ENCODE measurements at places on chromosomes 7 and 10.

DNA sequence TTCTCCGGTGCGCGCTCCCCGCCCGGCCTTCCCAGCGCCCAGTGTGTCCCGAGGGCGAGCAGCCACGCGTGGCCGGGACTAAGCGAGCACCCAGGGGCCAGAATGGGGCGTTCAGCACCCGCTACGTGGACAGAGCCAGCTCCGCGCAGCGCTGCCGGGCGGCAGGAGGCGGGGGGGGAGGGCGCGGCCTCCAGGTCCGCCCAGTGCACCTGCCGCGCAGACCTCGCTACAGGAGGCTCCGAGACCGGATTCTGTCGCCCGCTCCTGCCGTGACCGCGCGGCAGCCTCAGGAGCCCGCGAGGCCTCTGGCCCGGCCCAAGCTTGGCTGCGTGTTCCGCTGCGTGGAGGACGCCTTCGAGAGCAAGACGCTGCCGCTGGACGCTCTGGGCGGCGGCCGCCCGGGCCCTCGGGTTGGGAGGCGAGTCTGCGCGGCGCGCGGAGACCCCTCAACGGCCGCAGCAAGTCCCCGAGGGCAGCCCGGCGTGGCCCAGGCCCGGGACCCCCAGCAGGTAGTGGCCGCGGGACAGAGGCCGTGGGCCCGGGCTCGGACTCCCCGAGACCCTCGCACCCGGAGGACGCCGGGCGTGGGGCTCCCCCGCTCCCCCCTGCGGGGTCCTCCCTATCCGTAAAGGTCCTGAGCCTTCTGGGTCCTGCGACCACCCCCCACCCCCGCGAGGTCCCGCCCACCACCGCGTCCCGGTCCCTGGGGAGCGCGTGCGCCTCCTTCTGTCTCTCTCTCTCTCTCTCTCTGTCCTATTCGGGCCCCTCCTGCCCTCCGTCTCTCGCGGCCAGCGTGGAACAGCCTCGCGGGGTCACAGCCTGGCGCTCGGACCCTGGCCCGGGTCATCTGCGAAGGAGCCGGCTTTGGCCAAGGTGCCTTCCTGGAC, 904 bp upstream of the DPYSL4 start:
- peak; percentile 45 for DNase-seq

- DNase-seq: no peak
Measured at GRCh38 chr10:91787810-91788209, 10.4 kb upstream of the TNKS2 start.

DNA sequence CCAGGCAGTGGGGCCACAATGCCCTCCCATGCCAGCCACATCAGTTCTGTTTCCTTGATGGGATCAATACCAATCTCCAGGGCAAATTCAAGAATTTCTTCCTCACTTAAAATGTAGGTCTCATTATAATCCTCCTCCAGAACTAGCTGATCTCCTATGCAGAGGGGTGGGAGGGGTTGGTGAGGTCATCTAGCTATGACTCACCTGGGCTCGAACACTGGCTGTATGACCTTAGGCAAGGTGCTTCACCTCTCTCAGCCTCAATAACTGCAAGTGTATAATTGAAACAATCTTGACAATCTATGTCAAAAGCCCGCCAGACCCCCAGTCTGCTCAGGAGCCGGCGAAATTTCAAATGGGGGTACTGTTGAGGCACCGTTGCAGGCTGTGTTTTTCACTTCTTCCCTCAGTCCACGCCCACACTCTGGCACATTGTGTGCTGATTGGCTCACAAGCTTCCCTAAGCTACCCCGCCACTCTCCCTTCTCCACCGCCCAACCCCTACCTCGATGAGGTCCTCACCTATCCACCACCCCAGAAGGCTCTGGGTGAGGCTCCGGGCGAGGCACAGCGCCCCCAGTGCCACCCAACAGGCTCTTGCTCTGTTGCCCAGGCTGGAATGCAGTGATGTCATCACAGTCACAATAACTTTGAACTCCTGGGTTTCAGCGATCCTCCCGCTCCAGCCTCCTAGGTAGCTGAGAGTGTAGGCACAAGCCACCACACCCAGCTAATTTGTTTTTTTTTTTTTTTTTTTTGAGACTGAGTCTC, 70.5 kb downstream of the ZNF22 start:
- no peak for DNase-seq

- DNase-seq: no peak
Measured at GRCh38 chr7:1951159-1951536, 281.1 kb downstream of the ELFN1 start.

- no peak for DNase-seq
Measured at GRCh38 chr7:123271231-123271630, 71.5 kb upstream of the SLC13A1 start.

DNA sequence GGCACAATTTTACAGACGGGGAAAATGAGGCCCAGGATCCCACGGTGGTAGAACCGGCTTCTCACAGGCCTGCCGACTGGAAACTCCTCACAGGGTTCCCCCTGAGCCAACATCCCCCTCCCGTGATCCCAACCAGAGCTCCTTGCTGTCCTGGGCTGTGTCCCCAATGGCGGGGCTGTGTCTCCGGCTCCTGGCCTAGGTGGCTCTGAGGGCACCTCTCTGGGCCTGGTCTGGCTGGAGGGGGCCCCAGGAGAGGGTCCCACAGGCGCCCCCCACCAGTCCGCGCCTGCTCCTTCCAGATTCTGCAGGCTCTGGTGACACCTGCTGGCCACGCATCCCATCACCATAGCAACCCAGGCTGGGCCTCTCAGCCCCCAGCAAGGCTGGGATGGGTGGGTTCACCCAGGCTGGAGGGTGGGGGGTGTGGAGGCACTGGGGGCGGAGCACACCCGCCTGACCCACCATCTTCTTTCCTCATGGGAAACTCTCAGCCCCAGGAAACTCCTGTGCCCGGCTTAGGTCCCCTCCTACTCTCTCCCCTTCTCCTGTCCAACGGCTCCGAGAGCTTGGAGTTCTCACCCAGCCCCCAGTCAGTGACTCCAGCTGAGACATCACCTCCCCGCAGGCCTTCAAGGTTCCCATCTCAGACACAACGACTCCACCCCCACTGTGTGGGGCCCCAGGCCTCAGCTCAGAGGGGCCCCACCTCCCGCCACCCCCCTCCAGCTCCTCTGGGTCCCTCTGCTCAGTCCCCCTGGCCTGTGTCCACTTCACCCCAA, 27.1 kb upstream of the TNRC18 start:
- peak; percentile 35 for DNase-seq

- no peak for DNase-seq
Measured at GRCh38 chr7:108770981-108771745, 201.5 kb downstream of the DNAJB9 start.

DNA sequence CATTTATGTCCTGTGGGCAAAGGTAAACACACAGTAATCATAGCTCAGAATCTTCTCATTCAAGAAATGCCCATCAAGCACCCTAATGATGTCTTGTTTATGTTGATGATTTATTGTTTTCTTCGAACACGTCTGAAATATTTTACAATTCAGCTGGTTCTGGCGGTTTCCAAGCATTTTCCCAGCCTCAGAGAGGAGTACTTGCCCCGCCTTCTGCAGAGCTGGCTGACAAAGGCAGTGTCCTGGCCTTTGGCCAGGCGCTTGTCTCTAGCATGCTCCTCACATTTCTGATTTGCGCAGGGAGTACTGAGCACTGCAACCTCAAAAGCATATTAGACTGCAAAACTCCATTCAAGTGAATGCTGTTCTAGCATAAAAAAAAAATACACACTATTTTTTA, 314.2 kb upstream of the GNAI1 start:
- no peak for DNase-seq

- DNase-seq: no peak
Measured at GRCh38 chr7:23358152-23358674, 59.1 kb downstream of the MALSU1 start.

GRCh38 chr10:95225136-95225535, 31.1 kb downstream of the ACSM6 start:
- no peak for DNase-seq

- DNase-seq: no peak
Measured at GRCh38 chr10:86730227-86730626, 26.2 kb upstream of the BMPR1A start.

DNA sequence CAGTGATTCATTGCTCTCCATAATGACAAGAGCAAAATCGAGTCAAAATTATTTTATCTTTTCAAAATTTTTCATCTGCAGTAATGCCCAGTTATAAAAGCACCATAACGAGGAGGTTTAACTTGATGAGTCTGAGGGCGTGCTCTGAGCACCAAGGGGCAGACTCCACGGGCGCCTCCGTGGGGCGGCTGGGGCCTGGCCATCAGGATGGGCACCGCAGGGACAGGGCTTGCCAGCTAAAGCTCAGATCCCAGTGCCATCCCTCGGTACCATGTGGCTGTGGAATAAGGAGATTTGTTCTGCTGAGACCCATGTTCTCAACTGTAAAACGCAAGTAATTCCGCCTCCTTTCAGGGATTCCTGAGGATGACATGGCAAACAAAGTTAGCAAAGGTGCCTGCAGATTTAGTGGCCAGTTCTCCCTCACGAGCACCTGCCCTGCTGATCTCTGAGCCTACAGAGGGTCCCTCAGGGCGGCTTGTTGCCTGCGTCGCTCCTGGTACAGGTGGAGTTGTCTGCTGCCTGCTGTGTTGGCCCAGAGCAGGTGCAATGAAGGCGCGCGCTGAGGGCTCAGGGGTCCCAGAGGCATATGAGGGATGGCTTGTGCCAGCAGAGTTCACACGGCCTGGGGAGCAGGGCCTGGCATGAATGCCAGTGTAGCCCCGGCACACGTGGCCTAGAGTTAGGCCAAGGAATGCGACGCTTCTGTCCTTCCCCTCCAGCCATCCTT, 584.4 kb downstream of the TCERG1L start:
- no peak for DNase-seq

DNA sequence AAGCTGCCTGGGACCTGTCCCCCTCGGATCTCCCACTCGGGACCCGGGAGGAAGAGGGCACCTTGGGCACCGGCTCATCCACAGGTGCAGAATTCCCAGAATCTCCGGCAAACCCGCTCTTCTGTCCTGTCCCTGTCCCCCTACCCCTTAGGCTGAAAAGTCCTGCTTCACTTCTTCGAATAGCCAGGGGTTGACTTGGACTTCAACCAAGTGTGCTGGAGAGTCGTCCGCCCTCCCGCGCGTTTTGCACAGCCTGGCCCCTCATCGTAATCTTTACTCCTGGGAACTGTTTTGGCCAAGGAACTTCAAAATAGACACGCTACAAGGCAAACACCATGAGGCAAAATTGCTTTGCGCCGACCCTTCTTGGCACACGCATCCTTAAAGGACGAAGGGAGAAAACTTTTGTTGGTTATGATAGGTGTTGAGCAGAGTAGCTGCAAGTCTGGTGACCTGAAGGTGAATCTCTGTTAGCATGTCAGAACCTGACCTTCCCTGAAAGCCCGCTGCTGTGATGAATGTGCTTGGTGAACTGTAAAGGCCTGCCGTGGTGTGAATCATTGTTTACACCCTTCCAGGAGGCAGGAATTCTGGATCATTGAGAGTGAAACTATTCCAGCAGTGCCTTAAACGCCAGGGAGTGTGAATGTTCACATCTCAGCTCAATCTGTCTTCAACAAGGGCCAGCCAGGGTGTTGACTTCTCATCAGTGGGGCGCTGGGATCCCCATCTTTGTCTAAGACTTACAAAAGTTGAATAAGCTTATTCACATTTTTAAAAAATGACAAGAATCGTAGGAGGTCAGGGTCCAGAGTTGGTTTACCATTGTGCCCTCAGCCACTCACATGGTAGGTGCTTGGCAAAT, 589 bp upstream of the RAPGEF5 start:
- no peak for DNase-seq

- DNase-seq: no peak
Measured at GRCh38 chr7:142468871-142469665, 211.2 kb upstream of the PRSS58 start.

DNA sequence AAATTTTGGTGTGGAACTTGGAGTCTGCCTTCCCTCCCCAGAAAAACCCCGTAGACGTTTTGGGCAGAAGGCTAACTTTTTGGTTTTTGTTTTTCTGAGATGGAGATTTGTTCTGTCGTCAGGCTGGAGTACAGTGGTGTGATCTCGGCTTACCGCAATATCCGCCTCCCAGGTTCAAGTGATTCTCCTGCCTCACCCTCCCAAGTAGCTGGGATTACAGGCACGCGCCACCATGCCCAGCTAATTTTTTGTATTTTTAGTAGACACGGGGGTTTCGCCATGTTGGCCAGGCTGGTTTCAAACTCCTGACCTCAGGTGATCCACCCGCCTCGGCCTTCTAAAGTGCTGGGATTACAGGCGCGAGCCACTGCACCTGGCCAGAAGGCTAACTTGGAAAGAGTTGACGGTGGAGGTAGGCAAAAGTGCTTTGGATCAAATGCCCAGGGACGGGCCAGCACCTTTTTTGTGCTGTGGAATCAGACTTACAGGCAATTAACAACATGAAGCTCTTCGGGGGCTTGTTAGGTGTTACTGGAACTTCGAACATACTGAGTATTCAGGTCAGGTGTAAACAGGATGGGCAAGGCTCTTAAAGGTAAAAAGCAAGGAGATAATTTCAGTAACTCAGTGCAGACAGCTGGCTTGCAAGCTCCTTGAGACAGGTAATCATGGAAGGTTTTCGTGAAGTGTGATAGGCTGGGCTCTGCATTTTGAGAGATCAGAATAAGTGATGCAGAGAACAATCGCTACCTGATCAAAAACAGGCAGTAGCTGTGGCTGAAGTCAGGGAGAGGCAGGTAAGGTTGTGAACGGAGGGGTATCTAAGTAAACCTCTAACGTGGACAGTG, 1.8 kb downstream of the PPP1R35 start:
- DNase-seq: no peak

GRCh38 chr7:131621652-131622051, 65.2 kb upstream of the PODXL start:
- DNase-seq: no peak

DNA sequence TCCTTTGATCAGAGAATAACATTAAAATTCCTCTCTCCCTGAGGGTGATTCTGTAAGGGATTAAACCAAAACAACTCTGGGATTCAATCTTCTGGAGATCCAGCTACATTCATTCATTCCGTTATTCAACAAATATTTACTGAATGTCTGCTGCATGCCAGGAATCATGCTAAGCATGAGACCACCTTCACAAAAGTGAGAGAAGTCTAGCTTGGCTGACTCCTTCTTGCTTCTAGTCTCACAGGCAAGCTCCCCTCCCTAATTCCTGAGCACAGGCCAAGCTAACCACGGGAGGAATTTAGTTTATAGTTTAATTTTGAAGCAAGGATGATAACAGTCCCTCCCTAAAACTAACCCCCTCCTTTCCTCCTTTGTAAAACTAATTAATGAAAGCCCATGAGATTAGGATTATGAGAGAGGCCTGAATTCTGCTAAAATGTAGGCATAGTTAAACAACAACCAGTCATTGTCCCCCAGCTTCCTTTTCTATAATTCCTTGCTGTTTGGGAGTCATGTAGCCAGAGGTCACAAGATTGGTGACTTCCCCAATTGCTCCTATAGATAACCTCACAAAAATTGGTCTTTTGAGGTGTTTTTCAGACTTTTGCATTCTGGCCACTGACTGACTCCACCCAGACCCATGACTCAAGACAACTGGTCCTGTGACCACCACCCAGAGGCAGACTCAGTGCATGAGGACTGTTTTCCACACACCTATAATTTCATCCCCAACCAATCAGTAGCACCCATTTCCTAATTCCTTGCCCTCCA, 113.5 kb downstream of the ITGB8 start:
- DNase-seq: no peak

GRCh38 chr10:22927166-22927565, 687 bp upstream of the ARMC3 start:
- no peak for DNase-seq

GRCh38 chr7:127532151-127532550, 53.2 kb downstream of the GCC1 start:
- no peak for DNase-seq
